ENCODE measurements at places on chromosomes 2 and 18.

DNA sequence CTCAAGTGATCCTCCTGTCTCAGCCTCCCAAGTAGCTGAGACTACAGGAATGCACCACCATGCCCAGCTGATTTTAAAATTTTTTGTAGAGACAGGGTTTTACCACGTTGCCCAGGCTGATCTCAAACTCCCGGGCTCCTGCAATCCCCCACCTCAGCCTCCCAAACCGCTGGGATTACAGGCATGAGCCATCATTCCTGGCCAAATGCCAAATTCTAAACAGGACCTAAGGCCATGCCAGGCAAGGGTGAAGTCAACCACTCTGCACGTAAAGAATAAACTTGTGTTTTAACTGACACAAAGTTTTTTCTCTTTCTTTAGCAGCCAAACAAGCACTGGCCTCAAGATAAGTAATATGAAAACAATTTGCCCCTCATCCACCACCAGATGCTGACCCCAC lies 37.4 kb upstream of the SATB2 start:
- DNase-seq = no peak

- no peak for DNase-seq
Observed at GRCh38 chr18:9348079-9348671, 13.6 kb downstream of the TWSG1 start.

DNA sequence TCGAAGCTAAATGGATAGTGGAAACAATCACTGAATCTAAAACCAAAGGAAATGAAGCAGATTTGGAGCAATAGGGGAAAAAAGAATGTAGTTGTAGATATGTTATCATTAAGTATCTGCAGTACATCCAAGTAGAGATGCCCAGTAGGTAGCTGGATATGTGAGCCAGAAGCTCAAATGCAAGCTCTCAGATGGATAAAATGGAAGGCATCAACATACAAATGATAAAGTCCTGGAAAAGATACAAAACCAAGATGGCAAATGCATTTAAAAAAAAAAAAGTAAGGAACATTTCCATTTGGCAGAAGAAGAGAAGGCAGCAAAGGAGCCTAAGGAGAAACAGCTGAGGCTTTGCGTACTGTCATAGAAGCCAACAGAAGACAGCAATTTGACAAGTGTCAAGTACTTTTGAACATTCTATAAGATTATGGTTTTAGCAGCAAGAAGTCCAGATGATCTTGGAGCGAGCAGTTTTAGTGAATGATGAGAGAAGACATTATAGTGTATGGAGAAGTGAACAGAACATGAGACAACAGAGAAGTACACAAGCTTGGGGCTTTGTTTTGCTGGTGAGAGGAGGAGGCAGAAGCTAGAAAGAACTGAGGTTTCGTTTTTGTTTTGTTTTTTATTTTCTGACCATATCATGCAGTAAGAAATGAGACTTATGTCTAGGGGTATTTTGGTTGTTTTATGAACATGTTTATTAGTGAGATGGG lies 18.3 kb downstream of the ROCK2 start:
- DNase-seq = no peak

DNA sequence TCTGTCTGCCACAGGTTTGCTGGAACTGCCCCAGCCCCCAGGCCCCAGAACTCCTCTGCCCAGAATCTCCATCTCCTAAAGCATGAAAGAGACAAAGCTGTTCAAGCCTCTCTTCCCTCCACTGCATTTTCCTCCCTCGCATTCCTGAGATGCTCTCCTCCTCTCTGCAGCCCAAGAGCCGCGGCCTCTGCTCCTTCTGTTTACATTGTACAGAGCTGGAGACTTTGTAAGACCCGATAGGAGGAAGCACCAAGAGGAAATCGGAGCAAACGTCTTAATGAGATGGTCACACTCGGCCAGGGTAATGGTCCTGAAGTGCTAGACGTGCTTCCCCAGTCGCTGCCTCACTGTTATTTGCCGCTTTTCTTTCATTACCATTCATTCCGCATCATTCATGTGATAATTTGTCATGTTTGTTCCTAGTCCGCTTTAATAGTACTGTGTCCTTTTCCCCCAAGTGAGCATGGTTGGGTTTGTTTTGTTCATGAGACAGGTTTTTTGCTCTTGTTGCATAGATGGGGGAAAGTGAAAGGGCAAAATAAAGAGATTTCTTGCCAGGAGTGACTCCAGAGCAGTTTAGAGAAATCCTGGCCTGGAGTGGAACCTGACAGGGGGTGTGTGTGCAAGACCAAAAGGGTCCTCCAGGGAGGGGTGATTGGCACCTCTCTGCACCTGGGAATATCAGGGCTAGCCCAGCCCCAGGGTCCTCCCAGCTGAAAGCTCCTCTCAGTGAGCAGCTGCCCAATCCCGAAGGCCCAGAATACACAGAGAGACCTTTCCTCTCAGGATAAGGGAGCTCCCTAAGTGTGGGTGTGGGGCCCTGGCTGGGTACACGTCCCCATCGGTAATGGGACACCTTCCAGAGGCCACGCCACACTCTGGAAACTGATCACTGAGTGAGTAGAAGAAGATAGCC lies 44.9 kb upstream of the ID2 start:
- no peak for DNase-seq

GRCh38 chr2:239236808-239237205 lies 164.0 kb downstream of the HDAC4 start:
- no peak for DNase-seq

GRCh38 chr2:85135660-85135914 lies 2.4 kb downstream of the TCF7L1 start:
- no peak for DNase-seq

DNA sequence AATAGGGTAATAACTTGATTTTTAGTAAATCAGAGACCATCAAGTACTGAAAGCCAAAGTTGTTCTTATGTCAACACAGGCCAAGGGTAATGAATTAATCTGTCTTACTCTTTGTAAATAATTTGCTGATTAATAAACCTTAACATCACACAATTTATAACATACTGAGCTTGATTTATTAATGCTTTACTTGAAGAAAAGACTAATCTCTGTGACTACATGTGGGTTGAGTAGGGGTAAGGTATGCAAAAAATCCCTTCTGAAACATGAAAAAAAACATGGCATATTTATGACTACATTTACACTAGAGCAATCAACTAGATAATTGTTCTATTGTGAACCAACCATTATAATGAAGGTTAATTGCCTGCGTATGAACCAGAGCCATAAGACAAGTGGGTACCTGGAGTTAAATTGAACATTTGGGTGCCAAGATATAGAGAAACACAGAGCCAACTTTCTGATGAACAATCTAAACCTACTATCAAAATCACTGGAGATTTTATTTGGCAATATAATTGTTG lies 67.7 kb upstream of the GRB14 start:
- peak; percentile 80 for DNase-seq

- DNase-seq = peak; percentile 0
Observed at GRCh38 chr2:235945608-235946140, 222.5 kb downstream of the GBX2 start.

DNA sequence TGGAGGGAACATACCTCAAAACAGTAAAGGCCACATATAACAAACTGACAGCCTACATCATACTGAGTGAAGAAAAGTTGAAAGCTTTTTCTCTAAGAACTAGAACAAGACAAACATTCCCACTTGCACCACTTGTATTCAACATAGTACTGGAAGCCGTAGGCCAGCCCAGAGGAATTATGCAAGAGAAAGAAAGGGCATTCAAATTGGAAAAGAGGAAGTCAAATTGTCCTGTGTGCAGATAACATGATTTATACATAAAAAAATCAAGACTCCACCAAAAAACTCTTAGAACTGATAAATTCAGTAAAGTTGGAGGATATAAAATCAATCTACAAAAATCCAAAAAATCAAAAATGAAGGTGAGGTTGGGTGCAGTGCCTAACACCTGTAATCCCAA lies 8.0 kb upstream of the KDM3A start:
- DNase-seq = no peak

DNA sequence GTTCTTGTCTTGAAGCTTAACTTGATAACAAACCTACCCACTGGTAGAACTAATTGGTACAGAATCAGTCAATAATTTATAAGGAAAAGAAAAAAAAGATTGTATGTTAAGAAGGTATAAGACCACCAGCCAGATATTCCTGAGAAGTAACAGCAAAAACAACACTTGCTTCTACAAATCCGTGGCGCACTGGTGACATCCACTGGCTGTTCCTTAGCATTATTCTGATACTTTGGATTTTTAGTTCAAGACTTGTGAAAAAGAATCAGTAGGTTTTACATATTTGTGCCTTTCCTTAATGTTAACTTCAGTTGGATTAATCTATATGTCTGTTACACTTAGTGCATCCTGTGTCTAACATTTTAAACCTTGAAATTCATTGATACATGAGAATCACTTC lies 141.8 kb downstream of the GRB14 start:
- DNase-seq = no peak

- DNase-seq = no peak
Observed at GRCh38 chr18:24022161-24022560, 7.6 kb downstream of the TTC39C start.

- DNase-seq = no peak
Observed at GRCh38 chr18:42632801-42633200, 482.7 kb downstream of the RIT2 start.

- DNase-seq = no peak
Observed at GRCh38 chr2:179298666-179299065, 34.0 kb upstream of the SESTD1 start.

DNA sequence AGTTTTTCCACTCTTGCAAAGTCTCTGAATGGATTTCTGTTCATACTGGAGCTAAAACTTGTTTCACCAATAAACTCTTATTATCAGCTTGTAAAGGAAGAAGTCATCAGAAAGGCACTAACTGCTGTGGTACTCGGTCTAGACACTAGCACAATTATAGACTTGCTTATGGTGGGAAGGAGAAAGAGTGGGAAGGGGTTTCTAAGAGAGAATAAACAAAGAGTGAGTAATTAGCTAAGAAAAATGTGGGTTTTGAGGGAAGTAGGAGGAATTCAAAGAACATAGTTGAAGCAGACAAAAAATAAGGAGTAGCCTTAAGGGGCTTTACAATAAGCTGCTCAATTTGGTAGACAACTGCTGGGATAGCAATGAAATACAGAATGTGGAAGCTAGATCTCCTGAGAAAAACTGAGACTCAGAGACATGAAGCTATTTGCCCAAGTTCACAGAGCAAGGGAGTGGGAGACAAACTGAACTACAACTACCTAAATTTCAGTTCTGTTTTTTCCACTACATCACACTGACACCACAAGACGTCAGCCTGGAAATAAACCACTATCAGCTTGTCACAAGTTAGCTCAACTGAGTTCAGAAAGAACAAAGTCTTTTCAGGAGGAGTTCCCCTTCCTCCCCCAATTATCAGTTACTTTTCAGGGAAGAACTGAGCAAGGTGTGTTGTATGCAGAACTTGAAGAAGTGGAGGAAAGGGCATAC lies 59.7 kb downstream of the MAP4K3 start:
- DNase-seq = no peak

DNA sequence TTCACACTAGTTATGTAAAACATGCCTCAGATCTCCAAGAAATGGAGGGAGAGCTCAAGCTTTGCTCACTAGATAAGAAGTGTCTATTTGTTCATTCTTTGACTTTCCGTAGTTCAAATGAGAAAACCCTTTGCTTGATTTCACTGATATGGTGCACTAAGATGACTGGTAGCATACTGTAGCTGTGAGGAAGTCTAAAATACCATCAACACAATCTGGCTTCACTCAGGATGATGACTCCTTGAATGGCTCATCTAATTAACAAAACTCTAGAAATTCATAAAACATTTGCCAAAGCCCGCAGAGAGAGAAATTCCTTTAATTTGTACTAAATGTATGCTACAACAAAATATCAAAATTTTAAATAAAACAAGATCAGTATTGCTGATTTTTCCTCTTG lies 152.8 kb upstream of the STK17B start:
- no peak for DNase-seq

DNA sequence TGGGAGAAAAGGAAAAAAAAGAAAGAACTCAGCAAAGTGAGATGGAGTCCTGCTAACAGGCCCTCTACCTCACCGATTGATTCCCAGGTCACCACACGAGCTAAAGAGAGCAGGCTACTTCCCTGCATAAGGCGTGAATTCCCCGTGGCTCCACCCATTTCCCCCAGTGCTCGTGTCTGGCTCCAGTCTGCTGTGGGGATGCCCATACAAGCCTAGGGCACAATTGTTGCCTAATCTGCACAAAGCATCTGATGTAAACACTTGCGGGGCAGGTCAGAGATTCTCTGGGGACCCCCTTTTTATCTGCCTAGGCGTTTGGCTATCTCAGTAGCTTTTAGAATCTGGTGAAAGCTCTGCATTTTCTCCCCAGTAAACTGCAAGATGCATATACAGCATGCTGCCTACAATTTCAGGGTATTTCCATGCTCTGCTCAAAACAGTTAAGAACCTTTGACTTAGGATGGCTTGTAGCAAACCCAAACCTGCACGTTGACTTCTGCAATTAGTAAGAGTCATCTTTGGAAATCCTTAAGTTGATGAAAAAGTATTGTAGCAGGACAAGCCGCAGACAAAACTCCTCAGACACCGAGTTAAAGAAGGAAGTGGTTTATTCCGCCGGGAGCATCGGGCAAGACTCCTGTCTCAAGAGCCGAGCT lies 34.8 kb downstream of the MYO3B start:
- no peak for DNase-seq

GRCh38 chr18:31098878-31099277 lies 3.3 kb downstream of the DSC2 start:
- DNase-seq = no peak

GRCh38 chr2:157424374-157424773 lies 19.5 kb downstream of the CYTIP start:
- no peak for DNase-seq
